IPS DF 19.7 (cell line): ENCODE measurements at places on chromosomes 16 and 17.

DNA sequence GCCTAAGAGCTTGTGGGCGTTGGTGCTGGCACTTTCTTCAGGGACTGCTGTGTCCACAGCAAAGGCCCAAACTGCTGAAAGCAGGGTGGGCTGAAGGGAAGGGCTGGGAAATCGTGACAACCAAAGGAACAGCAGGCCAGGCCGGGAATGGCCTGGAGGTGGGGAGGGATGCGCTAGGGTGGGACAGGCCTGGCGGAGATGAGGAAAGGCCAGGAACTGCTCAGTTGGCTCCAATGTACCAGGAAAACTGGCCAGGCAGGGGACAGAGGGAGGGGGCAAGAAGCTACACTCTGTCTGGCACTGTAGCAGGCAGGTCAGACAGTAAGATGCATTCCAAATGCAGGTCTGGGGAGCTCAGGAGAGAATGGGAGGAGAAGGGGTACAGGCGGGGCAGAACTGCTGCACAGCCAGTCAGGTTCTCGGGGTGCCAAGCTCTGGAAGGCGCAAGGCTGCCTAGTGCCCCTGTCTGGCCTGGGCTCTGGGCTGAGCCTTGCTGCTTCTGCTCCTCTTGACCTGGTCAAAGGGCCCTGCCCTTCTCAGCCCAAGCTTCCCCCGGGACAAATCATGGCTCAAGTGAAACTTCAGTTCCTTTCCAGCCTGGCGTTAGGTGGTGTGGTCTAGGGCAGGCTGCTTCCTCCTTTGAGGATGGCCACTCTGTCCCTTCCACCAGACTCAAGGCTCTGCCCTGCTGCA lies 7.3 kb downstream of the PNMT start:
- DNase-seq: no peak

- no peak for DNase-seq
Measured at GRCh38 chr17:40337351-40337750, 27.2 kb downstream of the GJD3 start.

- DNase-seq: no peak
Measured at GRCh38 chr16:8928467-8928957, 35.2 kb downstream of the USP7 start.

- DNase-seq: no peak
Measured at GRCh38 chr17:2383628-2384167, 17.2 kb downstream of the MNT start.

GRCh38 chr17:34252444-34253138 lies 2.5 kb upstream of the CCL2 start:
- DNase-seq: no peak

DNA sequence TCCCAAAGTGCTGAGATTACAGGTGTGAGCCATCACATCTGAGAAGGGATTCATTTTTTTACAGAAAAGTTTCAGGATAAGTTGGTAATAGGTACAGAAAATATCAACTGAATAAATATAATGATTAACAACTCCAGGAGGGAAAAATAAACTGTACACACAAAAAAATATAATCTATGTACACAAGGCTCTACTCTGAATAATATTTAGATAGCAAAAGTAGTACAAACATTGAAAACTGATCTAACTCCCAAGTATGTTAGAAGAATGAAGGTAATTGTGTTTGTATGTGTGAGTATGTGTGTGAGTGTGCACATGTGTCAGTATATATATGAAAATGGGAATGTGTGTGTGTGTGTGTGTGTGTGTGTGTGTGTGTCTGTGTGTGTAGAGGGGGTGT lies 20.4 kb downstream of the TUBD1 start:
- DNase-seq: no peak

GRCh38 chr17:38883592-38884526 lies 14.0 kb downstream of the LASP1 start:
- no peak for DNase-seq

GRCh38 chr16:4678596-4678995 lies 14.8 kb upstream of the NUDT16L1 start:
- DNase-seq: no peak

DNA sequence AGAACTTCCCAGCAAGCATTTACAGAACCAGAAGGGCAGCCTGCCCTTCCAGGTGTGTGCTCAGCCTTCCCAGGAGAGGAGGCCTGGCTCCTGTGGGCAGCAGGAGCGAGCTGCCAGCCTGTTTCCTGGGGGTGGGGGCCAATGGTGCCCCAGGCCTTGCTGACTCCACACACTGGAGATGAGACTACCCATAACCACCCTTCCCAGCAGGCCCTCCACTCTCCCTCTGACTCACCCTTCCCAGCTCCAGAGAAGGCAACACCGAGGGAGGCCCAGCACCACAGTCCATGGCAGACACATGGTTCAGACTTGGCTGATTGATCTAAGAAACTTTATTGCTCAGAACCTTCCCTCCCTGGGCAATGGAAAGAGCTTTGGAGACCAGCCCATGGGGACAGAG lies 1.8 kb upstream of the PRSS53 start:
- no peak for DNase-seq

DNA sequence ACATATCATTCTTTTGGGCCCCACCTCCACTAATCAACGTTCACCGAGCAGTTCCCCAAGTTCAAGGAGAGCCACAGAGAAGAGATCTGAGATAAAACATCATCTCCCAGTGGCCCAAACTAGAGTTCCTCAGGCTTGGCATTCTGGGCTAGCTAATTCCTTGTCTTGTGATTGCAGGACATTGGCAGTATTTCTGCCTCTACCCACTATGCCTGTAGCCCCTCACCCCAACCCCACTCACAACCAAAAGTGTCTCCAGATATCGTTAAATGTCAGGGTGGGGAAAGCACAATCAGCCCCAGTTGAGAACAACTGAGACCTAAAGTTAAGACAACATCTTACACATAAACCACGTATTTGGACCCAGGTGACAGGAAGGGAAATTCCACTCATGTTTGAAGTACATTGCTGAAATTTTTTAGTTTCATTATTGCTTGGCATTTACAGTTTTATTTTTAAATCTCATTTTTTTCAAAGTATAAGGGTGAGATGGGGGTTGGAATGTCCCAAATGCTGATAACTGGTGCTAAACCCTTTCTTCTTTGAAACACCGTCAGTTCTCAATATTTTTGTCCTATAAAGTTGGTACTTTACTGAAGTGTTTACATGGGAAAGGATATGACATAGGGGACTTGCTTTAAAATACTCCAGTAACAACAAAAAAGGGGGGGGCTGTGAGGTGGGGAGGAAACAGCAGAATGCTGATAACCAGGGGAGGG lies 13.6 kb downstream of the ZC3H7A start:
- no peak for DNase-seq

DNA sequence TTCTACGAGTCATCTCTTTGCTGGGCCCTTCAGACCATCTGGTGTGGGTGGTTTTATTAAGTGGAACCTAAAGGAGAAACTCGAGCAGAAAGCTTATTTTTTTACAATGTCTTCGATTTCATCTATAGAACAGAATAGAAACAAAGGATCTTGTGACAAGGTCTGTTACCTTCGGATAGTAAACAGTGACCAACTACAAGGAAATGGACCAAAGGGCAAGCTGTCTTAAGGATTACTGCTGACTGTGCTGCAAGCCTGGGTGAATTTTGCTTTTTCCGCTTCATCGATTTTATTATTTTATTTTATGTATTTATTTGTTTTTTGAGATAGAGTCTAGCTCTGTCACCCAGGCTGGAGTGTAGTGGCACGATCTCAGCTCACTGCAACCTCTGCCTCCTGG lies 348.9 kb upstream of the ERCC4 start:
- no peak for DNase-seq

GRCh38 chr17:48751733-48752398 lies 23.3 kb upstream of the HOXB13 start:
- no peak for DNase-seq

DNA sequence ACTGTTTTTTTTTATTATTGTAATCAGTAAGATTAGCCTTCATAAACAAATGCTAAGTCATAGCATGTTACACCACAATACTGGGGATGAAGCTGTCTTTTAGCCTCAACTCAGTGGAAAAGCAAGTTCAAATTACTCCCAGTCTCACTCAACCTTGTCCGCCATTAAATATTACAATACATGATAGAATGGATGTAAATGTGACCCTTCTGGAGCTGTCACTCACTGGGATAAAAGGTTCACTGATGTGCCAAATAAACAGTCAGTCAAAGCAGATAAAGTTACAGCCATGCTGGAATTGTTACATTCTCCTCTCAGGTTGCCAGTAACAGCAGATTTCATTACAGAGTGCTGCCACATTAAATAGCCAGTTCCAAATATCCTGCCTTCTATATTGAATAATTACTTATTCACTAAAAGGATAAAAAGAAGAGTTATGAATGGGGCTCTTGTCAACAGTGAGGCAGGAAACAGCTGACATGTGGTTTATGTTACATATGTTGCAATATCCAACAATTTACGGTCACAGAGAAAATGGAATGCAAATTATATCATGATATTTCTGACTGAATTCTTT lies 53.4 kb downstream of the BRIP1 start:
- DNase-seq: no peak

- DNase-seq: no peak
Measured at GRCh38 chr17:80137131-80137530, 9.8 kb downstream of the EIF4A3 start.

GRCh38 chr16:87955302-87956097 lies 4.3 kb downstream of the BANP start:
- no peak for DNase-seq
